ENCODE measurements at places on chromosomes 3 and 15.

DNA sequence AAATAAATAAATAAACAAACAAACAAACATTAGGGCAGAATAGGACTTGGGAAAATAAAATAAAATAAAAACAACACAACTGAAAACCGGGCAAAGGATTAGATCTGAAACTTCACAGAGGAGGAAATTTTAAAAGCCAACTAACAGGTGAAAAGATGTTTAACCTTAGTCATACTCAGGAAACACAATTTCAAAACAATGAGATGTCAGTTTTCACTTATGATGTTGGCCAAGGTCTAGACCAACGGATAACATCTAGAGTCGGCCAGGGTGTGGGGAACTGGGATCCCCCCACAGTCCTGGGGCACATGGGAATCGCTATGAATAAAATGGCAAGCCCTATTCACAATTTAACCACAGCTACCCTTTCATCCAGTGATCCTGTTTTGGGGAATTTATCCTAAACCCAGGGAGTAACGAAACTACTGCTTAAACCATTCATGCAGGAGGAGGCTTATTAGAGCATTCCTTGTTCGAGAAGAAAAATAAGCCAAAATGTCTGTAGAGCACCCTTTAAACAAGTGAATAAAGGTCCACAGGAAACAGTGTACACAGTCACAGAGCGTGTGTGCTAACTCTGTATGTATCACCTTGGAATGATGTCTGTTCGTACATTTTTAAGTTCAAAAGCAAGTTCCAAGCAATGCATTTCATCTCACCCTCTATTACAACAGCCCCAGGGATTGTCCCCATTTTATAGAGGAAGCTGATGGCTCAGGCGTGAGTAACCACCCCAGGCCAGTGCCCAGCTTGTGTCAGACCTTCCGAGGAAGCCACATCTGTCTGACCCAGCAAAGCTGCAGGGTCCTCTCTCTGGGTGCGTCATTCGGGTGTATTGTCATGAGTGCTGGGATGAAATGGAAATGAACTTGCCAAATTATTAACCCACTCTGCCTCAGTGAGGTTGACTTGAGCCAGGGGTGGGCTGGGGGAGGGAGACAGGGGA is 6.3 kb upstream of the ANPEP start:
- DNase-seq: peak; percentile 74

GRCh38 chr3:148950806-148951205 is 40.5 kb upstream of the GYG1 start:
- DNase-seq: peak; percentile 48

DNA sequence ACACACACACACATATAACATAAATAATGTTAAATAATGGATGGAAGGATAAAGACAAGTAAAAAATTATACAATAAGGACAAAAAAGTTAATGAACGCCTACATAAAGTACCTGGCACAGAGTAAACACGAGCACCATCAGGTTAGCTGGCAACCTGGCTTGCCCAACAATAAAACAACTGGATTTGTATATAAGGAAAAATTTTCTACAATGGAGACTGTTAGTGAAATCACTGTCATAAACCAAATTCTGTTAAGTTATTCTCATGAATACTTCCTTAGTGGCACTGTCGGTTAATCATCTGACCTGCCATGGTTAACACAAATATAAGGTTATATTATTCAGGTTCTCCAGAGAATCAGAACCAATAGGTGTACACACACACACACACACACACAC is 54.8 kb downstream of the DPH6 start:
- DNase-seq: no peak

GRCh38 chr3:148735597-148735996 is 37.9 kb downstream of the AGTR1 start:
- no peak for DNase-seq

- no peak for DNase-seq
Observed at GRCh38 chr3:158456114-158456513, 114.9 kb upstream of the MLF1 start.

- DNase-seq: no peak
Observed at GRCh38 chr3:195003893-195004289, 267.1 kb downstream of the XXYLT1 start.

GRCh38 chr15:46278062-46278461 is 643.2 kb downstream of the SQOR start:
- DNase-seq: no peak

DNA sequence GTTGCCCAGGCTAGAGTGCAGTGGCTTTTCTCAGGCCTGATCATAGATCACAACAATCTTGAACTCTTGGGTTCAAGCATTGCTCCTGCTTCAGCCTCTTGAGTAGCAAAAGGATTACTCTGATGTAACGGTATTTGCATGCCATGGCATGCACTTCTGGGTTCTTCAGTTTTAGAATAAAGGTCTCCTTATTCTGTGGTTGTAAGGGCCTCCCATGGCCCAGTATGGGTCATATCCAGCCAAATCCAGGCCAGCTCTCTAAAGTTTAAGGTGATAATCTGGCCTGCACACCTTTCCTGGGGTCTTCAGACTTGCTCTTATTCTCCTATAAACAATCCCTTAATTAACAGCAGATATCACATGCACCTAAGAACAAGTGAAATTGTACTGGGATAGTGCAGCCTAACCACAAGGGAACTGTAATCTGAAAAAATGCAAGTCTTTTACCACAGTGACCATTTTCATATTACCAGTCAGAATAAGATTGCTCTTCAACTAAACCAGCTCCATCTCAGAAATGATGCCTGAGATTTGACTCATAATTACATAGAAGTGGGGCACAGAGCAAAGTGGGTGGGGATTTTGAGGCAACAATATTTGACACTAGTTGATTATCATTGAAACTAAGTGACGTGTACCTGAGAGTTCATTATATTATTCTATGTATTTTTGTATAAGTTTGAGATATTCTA is 25.4 kb downstream of the COMMD2 start:
- no peak for DNase-seq

GRCh38 chr15:72276326-72276700 is 4.0 kb upstream of the PARP6 start:
- no peak for DNase-seq

DNA sequence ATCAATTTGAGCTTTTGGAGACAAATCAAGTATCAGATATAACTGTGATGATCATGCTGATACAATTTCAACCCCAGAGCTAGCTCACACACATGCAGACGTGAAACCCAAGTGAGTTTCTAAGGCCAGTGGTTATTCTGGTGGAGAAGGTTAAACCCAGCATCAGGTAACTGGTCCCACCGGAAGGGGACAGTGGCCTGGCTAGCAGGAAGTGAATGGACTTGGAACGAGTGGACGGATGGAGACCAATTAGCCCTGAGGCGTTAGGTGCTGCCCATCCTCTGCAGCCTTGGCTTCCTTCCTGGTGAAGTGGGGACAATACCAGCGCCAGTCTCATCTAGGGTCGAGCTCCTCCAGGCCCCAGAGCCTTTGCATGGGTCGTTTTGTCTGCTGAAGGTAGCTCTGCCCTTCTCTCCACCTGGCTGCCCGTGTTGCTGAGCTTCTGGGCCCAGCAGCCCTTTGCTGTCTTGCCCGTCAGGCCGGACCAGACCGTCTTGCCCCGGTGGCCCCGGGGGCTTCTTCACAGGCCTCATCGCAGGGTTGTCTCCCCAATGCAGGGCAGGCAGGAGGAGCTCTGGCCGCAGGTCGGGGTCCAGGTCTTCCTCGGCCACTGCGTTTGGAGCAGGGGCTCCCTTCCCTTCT is 915 bp upstream of the KCTD6 start:
- DNase-seq: no peak

GRCh38 chr3:126654571-126655383 is at the start of gene TXNRD3:
Gene TXNRD3 (minus strand): TSS chr3:126655124.
- DNase-seq: peak; percentile 74

GRCh38 chr15:36761132-36761847 is 181.9 kb downstream of the CDIN1 start:
- no peak for DNase-seq

DNA sequence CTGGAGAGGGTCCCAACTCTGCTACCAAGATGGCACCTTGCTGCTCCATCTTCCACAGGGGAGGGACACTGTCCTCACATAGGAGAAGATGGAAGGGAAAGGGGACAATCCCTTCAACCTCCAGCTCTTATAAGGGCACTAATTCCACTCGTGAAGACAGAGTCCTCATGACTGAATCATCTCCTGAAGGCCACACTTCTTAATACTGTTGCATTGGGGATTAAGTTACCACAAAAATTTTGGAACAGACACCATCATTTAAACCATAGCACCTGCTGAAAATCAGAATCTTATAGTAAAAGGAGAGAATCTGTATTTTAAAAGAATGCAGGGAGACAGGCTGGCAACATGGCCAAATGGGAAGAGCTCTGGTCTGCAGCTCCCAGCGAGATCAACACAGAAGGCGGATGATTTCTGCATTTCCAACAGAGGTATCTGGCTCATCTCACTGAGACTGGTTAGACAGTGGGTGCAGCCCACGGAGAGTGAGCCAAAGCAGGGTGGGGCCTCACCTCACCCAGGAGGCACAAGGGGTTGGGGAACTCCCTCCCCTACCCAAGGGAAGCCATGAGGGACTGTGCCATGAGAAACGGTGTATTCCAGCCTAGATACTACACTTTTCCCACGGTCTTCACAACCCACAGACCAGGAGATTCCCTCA is 69.4 kb upstream of the LIPC start:
- DNase-seq: no peak

GRCh38 chr3:32470362-32470761 is 32.3 kb downstream of the CMTM6 start:
- no peak for DNase-seq

DNA sequence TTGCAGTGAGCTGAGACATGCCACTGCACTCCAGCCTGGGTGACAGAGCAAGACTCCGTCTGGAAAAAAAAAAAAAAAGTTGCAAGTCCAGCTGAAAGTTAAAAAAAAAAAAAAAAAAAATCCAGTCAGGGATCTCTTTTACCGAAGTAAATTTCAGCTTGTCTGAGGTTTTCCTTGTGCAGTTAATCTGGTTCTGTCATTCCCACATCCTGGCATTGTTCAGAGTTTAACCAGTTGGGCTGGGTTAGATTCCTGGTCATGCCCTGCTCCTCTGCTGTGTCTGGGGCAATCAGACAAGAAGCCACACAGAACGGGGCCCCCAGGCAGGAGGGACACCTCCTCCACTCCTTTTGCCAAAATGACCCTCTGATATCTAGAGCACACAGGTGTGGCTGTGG is 84.1 kb upstream of the KLHL25 start:
- DNase-seq: no peak

DNA sequence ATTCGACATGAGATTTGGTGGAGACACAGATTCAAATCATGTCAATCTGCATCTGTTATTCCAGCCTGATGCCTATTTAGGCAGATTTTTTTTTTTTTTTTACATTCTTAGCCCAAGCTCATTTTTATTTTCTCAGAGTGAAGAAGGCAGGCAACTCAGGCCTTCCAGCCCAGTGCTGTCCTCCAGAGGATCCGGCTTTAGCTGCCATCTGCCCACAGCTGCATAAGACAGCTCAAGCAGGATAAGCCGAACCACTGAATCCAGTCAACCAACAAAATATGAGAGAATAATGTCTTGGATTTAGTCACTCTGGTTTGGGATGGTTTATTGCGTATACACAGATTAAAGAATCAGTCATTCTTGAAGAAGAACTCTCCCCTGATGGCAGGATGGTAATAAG is 19.9 kb upstream of the COLQ start:
- DNase-seq: no peak

DNA sequence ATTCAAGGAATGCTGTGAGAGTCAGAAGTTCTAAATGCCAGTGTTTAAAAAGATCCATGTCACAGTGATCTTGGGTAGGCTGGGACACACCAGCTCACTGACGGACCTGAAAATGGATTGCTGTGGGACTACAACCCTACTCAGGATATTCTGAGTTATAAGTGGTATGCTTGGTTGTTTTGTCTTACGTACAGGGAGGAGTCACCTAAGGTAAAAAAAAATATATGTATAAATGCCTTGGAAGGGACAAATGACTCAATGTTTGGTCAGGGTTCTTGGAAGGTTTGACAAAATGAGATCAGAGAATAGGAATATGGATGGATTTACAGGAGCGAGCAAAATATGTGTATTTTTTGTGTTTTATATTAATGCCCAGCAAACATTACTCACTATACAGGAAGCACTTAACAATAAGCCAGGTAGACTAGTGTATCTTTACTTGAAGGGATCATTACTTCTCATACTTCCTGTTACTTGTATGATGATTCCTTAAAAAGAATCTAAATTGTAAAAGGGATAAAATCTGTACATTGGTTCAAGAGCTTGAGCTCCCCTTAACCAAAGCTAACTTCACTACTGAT is 767.3 kb downstream of the GBE1 start:
- DNase-seq: no peak

DNA sequence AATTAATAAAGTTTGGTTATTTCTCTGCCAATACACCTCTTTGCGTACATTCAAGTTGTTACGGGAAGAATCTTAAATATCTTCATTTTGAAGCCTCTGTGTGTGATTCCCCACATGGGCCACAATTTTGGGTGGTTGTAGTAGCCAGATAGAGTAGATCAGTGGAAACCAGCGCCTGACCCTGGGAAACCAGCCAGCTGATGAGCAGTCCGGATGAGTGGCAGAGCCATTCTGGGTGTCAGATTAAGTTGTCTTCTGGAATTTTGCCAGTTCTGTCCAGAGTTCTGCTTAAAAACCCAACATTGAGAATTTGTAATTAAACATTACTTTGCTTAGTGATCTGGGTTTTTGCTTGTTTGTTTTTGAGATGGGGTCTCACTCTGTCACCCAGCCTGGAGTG is 49.7 kb downstream of the MRPS25 start:
- DNase-seq: no peak

GRCh38 chr3:107942244-107942643 is 148.6 kb downstream of the CD47 start:
- DNase-seq: no peak

DNA sequence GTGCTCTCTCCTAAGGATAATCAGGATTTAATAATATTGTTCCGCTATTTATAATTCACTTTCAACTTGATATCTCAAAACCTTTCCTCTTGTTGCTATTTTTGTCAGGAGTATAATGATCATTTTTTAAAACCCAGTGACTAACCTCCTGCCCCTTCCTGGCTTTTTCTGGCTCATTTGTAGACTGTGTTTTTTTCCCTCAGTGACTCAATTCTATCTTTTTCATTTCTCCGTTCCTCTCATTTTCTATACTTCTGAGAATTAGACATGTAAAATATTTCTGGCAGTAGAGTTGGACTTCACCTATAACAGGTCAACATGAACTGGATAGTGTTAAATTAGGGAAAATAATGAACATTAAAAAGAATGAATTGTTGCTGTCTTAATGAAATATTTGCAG is 490.7 kb downstream of the EDEM1 start:
- DNase-seq: no peak

DNA sequence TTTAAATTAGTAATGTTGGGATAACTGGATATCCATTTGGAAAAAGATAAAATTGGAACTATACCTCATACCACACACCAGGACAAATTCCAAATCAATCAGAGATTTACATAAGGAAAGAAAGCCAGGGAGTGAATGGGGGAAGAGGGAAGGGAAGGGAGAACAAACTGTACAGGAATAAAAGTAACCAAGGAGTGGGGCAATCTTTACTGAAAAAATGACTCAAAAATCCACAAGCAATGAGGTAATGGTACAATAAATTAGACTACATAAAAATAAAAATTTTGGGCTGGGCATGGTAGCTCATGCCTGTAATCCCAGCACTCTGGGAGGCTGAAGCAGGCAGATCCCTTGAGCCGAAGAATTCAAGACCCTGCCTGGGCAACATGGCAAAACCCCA is 82.6 kb downstream of the MLH1 start:
- DNase-seq: no peak

GRCh38 chr15:65421360-65422215 is 1.2 kb downstream of the IGDCC4 start:
- peak; percentile 59 for DNase-seq

Measured in hematopoietic multipotent progenitor cell treated with erythropoietin and hydrocortisone succinate and interleukin-3 and kit ligand, for 4 days (in vitro differentiated cells).